ENCODE measurements at places on chromosomes 6 and 20.

GRCh38 chr20:33875055-33875454, 63.9 kb downstream of the CHMP4B start:
- DNase-seq, result no peak

DNA sequence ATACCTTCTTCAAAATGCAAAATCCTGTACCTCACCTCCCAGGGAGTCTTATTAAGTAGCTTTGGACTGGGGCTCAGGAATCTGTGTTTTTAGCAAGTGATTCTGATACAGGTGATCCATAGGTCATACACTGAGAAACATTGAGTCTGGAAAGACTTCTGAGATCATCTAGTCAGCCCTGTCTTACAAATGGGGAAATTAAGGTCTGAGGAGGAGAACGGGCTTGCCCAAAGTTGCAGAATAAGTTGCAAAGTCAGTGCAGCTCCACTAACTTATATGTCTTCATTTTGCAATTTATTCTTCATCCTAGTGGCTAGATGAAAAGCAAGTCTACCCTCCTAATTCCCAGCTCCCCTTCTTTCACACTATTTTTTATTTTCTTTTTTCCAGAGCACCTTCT, 28.9 kb downstream of the KCNS1 start:
- no peak for DNase-seq

- DNase-seq, result no peak
Observed at GRCh38 chr20:21373436-21373835, 23.9 kb downstream of the NKX2-4 start.

DNA sequence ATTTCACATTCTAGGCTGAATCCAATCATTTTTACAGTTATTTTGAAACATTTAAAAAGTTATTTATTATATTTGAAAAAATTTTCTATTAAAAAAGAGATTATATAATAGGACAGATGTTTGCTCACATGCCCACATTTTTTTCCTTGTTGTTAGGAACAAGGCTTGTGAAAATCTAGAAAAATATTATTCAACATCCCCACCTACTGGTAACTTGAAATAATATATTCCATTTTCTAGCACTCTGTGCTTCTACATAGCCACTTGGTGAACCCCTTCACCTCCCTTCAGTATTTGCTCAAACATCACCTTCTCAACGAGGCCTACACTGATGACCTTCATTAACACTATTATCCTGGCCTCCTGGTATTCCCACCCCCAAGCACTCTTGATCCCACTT, 18.3 kb upstream of the GPRC6A start:
- peak; percentile 3 for DNase-seq

DNA sequence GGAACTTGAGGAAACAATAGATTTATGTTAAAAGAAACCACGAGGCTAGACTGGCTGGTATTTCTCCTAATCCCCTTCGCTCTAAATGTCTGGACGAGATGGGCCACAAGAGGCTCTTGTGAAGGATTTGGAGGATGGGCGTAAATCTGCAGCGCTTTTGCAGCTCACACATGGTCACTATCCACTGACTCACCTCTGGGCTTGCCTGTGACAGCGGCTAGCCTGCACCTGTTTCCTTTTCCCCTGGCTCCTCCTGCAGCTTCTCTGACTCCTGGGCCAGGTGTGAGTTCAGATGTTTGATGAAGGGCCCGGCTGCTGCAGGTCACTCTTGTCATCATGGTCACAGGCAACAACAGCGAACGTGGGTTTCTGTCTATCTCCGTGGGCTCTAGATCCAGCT, 629.4 kb downstream of the CBLN4 start:
- no peak for DNase-seq

DNA sequence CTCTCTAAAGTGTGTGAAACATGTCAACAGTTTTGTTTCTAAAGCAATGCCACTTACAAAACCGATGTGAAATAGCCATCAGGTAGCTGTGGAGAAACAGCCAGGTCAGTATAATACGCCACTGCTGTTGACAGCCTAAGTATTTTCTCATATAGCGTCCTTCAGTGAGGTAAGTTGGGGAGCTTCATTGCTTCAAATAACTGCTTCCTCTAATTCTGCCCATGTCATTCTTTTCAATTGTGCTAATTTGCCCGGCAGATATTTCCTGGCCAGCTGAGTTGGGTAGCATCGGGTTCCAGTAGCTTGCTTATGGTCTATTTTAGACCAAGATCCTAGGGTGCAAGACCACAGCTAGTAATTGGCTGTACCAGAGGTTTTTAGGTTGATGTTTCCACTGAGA, 2.1 kb upstream of the ARMC2 start:
- DNase-seq, result no peak

DNA sequence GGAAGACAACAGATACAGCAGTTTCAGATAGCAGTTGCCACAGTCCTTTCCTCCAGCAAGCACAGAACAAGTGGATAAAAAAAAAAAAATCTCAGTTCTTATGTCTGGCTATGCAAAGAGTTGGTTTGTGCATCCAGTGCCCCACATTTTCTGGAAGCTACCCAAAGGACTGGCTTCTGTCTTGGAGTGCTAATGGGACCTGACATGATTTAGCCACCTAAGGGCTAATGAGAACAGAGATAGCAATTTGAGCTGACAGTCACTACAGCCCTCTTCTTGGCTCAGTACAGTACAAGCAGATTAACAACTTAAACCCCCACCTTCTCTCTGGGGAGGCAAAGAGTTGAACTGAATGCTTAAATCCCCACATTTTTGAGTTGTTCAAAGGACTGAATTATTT, 976.8 kb downstream of the TBC1D32 start:
- no peak for DNase-seq

DNA sequence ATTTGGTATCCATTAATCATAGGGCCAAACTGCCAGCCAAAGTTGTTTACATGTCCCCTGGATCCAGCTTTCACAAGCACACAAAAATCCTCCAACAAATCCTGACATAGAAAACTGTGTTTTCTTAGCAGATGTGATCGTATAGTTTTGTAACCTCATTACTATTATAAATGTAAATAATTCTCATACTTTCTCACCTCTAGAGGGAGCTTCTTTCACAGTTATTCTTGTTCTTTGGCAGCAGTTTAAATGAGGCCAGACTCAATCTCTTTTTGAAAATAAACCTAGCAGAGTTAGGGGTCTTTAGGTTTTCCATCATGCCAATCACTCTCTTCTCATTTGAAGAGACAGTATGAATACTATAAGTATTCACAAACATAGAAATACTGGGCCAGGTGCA, 17.0 kb upstream of the ZNF318 start:
- no peak for DNase-seq

DNA sequence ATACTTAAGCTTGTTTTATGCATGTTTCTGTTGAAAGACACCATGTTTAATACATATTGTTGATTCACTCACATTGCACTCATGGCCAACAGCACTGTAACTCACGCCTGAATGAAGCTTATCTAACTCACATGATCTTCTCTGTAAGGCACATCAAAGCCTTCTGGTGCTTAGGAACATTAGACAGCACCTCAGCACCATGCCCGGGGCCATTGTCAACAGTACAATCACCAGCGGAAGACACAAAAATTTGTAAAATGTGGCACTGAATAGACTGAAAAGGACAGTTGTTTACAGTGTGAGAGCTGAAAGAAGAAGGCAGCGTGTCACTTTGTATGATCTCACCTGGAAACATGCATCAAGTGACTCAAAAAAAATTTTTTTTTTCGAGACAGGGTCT, 8.9 kb upstream of the TCF15 start:
- DNase-seq, result no peak

DNA sequence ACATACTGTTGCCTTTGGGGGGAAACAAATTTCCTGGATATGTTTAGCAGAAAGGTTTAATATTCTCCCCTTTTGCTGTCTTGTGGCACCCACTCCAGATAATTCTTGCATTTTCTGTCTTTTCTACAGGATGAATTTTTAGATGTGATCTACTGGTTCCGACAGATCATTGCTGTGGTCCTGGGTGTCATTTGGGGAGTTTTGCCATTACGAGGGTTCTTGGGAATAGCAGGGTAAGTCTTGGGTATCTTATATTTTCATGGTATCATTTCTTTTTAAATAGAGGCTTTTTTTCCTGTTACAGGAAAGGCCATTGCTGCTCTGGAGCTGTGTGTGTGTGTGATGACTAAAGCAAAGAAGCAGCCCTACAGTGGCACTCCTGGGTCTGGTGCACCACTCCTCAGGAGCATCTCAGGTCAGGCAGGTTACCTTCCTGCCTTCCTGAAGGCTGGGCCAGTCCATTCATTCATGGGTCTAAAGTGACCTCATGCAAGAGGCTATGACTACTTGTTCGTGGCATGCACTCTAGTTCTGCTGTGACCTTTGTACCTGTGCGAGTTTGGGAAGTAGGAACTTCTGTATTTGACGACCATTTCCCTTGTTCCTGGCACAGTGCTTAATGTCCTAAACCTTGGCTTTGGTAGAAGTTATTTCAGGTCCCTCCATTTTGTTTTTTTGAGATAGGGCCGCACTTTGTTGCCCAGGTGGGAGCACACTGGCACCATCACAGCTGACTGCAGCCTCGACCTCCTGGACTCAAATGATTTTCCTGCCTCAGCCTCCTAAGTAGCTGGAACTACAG, 2.2 kb downstream of the RAB5IF start:
- no peak for DNase-seq

DNA sequence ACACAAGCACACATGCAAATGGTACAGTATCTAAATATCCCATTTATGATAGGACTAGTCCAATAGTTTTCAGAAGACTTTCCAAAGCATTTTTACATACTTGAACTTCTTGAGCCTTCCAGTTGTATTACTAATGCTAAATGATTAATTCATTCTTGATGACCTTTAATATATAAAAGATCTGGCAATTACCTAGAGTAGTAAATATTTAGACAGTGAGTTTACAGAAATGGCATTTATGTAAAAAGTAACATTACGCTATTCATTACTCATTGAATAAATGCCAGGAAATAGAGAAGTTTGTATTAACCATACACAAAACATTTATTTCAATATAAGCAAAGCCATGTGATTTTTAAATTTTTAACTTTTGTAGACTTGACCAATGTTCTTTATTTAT, 158.8 kb downstream of the DST start:
- DNase-seq, result no peak

GRCh38 chr6:164889980-164890379, 419.4 kb downstream of the C6orf118 start:
- DNase-seq, result no peak

GRCh38 chr6:130203370-130203769, 19.4 kb downstream of the SAMD3 start:
- DNase-seq, result no peak

DNA sequence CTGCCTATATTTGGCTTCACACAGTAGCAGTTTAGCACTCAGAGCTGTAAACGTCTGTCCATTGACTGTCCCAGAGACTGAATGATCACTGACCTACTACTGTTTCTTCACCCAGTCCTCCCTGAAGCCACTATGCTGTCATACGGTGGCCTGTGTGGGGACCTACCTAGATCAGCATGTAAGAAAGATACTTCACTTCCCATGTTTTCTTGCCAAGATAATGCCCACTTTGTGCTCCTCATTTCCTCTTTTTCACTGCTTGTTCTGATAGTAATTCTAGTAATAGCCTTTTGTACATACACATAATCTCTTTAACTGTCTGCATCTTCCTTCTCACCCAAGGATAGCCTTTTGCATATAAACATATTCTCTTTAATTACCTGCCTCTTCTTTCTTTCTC, 109.9 kb upstream of the TIAM2 start:
- DNase-seq, result no peak

DNA sequence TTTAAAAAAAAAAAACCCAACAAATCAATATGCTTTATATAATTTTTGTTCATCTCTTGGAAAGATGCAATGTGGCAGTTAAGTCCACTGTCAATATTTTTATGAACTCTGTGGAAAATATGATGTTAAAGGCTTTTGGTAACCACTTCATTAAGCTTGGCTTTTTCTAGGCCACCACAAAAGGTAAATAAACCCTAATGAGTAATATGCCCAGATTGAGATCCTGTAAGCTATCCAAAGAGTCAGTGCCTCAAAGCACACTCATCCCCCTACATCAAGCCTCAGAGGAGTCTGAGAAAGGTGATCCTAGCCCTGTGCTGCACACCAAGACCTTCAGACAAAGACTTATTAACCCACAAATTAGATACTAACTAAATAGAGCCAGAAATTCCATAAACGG, 121.1 kb downstream of the CDC5L start:
- no peak for DNase-seq

DNA sequence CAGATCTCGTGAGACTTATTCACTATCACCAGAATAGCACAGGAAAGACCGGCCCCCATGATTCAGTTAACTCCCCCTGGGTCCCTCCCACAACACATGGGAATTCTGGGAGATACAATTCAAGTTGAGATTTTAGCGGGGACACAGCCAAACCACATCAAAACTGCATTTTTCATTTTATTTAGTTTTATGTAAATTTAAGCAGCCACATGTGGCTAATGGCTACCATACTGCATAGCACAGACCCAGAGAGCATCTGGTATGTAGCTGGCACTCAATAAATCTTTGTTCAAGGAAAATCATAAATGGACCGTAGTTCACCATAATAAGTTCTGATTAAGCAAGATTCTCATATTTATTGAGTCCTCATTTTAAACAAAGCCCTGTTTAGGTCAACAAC, 15.3 kb downstream of the GFOD1 start:
- no peak for DNase-seq

DNA sequence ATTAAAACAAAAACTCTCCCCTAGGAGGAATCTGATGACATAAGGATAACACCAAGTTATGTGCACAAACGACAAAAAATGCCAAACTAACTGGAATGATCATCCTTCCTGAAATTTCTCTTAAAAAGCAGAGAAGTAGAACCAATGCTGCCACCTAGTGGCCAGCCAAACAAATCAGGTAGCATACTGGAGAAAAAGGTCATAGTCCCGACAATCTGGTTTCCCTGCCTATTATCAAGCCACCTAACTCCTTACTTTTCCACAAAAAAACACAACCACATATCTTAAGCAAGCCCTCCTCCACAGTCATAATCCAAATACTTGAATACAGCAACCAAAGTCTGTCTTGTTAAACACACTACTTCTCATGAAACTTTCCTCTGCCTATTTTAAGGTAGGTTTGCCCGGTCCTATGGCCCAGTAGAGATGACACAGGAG, 5.3 kb downstream of the OARD1 start:
- DNase-seq, result peak; percentile 55

GRCh38 chr6:93916716-93917115, 497.4 kb upstream of the EPHA7 start:
- no peak for DNase-seq

DNA sequence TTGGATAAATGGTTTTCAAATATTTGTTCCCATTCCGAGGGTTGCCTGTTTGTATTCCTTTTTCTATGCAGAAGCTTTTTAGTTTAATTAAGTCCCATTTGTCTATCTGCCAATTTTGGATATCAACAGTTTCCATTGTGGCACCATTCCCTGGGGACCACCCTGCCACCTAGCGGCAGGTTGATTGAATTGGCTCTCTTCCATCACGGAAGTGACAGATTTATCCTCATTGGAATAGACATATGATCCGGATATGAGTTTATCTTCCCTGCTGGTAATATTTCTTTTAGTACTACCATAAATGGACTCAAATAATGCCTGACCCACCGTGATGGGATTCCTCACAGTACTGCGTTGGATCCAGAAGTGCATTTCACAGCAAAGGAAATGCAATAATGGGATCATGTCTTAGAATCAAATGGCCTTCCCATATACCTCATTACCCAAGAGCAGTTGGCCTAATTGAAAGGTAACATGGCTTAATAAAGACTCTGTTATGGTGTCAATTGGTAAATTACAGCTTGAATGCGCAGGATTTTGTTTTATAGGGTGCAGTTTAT, 327.0 kb downstream of the BMP2 start:
- peak; percentile 4 for DNase-seq

- no peak for DNase-seq
Observed at GRCh38 chr20:38930242-38930569, 4.0 kb downstream of the FAM83D start.
